Bronchial epithelial cell (primary cell): ENCODE measurements at places on chromosomes 16 and 17.

DNA sequence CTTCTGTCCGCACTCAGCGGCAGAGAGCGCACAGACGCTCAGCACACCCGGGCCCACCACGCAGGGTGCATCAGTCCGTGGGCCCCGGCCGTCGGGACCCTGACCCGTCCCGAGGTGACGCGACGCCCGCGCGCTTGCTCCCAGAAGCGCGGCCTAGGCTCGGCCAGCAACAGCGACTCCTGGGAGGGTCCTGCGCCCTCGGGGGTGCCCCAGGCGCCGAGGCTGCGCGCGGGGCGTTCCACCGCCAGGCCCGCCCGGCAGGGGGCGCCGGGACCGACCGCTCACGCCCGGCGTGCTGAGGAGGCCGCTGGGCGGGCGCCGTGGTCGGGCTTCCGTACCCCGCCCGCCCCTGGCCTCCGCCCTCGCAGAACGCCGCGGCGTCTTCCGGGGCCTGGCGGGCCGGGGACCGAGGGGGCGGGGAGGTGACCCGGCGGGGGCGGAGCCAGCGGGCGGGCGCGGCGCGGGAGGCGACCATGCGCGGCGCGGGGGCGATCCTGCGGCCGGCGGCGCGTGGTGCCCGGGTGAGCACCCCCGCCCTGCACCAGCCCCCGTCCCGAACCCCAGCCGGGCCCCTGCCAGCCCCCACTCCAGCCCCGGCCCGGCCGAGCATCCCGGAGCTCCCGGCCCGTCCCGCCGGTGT, at the start of gene CISD3:
Gene CISD3, plus strand, starts transcription at position 456 of the 640 bp plus-strand sequence. Its CDS starts 18 bp downstream, at position 474.
- peak; percentile 60 for DNase-seq

DNA sequence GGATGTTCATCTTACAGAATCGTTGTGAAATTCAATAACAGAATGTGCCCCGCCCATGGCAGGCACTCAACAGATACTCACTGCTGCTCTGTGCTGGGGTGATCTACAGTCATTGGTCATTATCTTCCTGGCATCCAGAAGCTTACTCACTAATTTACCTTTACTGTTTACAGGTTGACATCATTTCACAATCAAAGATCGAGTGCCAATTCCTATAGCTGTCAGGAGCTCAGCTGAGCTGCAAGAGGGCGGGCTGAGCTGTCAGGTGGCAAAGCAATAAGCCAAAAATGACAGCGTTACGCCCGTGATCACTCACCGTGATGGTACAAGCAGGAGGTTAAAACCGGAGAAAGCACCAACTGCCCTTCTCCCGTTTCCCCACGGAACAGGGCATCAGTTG, 51.2 kb downstream of the LITAF start:
- peak; percentile 95 for DNase-seq

DNA sequence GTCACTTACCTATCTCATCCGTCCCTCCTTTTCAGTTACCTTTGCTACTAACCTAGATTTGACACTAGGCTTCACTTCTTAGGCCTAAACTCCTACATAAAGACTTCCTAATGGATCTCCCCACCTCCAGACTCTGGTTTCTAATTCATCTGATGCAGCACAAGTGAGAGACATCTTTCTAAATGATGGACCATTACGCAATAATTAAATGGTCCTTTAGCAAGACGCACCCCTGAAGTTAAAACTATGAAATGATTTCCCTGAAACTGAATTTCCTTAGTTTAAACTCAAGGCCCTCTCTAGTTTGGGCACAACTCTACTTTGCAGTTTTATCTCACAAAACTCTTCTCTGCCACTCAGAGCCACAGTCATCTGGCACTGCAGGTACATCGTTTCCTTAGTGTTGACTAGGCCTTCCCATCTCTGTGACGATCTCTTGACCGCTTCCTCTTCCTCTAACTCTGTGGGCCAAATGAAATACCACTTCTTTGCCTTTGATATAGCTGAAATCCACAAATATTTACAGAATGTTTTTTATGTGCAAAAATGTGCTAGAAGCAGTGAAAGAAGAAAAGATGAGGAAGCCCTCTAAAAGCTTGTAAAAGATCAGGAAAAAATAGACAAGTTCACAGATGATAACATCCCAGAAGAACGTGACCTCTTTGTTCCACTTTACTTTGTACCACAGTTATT, 3.3 kb downstream of the SYNRG start:
- DNase-seq: no peak

DNA sequence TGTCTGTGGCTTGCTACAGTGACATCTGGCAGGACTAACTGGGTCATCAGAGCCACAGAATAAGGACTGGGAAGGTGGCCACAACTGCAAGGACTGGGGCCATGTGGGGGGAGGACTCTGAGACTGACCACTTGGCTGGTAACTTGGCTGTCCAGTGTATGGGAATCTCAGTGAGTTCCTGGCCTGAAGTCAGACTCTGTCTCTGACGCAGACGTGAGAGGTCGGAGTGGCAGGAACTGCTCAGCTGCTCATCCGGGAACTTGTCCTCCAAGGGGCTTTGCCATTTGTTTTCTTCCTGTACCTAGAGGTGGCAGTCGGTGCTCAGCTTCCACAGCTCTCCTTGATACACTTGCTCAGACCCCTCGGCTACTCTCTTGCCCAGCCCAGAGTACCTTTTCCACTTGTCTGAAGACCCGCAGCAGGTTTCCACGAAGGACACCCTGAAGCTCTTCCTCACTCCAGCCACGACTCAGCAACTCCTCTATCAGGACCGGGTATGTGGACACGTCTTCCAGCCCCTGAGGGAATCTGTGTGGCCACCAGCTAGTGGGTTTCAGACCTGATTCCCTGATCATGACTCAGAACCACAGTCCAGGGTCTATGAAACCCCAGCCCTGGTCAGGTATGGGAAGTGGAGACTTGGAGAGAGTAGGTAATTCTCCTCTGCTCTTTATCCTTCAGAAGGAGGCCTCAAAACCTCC, 7.3 kb upstream of the DPEP3 start:
- DNase-seq: peak; percentile 40
